Stimulated activated CD4-positive, alpha-beta T cell treated with anti-CD3 and anti-CD28 coated beads, Interleukin-12 subunit alpha, Interleukin-12 subunit beta, amount 100 ng/mL, for 24 hours (primary cell): ENCODE measurements at places on chromosomes 5 and 9.

DNA sequence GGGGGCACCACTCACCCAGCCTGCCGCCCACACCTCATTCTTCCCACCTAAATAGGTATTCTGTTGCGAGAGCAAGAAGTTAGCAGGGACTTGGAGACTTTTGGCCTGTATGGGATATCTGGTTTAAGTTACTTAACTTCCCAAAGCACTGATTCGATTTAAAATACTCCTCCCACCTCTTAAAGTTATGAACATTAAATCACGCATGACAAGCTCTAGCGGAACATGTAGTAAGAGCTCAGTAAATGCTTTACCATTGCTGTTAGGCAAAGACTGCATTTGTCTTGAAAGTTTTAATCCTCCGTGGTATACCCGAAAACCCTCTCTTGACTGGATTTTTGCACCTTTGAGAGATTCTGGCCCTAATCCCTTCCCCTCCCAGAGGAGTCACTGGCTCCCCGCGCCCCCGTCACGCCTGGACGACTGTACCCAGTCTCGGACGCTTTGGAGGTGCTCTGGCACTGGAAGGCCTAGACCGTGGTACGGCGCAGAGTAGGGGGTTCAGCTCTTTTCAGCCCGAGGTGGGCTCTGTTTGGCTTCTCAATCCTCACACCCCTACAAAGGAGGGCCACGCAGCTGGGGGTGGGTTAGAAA lies 4.4 kb downstream of the GDNF start:
- DNase-seq: no peak

GRCh38 chr5:113381791-113382190 lies 53.0 kb downstream of the TSSK1B start:
- DNase-seq: no peak

GRCh38 chr5:78979117-78979742 lies 5.9 kb downstream of the ARSB start:
- no peak for DNase-seq

DNA sequence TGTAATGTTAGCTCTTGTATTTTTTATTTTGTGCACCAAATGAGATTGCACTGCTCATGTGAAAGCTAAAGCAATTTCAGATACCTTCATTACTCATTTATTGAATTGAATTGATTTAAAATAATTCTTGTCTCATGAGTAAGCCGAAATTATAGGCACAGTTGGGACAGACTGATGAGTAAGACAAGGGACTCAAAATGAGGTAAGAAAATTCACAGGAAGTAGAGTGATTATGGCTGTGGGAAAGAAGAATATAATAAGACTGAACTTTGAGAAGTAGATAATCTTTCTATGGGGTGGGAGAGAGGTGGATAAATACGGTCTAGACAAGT lies 51.1 kb downstream of the NUDT12 start:
- DNase-seq: no peak

DNA sequence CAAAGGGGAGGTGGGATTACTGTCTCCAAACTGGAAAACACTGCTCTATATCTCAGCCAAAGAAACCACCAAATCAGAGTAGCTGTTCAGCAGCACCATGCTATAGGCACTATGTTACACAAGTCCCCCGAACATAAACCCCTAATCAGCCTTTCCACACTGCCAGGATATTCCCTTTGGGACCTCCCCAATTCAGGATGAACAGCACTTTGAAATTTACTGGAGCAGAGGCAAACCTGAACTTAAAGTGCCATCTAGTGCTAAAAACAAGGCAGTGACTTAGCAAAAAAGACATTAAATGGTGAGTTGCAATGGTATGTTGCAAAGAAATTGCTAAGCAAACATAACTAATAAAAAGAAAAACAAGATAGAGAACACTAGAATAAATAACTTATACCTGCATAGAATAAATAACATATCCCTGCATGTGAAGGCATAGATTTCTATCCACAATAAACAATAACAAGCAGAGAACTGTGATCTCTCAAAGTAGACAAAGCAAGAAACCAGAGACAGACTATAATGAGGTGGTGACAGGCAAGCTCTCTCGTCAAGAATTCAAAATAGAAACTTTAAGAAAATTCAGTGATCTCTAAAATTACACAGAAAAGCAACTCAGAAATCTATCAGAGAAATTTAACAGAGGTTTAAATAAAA lies 584.4 kb upstream of the ACO1 start:
- DNase-seq: no peak

- no peak for DNase-seq
Observed at GRCh38 chr9:116592970-116593369, 94.1 kb upstream of the TRIM32 start.

- no peak for DNase-seq
Observed at GRCh38 chr5:136538534-136538933, 173.2 kb upstream of the TRPC7 start.

GRCh38 chr5:98872674-98873073 lies 56.1 kb downstream of the CHD1 start:
- DNase-seq: no peak

GRCh38 chr9:13597004-13597403 lies 317.5 kb upstream of the MPDZ start:
- no peak for DNase-seq

- no peak for DNase-seq
Observed at GRCh38 chr5:116371935-116372334, 202.7 kb downstream of the SEMA6A start.

DNA sequence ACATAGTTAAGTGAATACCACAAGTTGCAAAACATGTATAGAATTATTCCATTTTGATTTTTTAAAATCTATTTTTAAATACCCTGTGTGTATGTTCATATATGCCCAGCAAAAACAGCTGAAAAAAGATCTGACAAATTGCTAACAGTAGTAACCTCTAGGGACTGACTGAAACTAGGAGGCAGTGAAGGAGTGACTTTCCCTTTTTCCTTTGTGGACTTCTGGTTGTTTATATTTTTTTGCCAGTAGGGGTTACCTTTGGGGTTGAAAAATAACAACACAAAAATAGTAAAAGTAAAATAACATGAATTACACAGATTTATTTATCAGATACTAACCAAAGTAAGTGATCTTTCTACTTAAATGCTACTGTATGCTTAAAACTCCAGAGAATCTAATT lies 2.9 kb downstream of the MEGF9 start:
- DNase-seq: no peak

- no peak for DNase-seq
Observed at GRCh38 chr9:13705373-13705772, 425.9 kb upstream of the MPDZ start.

DNA sequence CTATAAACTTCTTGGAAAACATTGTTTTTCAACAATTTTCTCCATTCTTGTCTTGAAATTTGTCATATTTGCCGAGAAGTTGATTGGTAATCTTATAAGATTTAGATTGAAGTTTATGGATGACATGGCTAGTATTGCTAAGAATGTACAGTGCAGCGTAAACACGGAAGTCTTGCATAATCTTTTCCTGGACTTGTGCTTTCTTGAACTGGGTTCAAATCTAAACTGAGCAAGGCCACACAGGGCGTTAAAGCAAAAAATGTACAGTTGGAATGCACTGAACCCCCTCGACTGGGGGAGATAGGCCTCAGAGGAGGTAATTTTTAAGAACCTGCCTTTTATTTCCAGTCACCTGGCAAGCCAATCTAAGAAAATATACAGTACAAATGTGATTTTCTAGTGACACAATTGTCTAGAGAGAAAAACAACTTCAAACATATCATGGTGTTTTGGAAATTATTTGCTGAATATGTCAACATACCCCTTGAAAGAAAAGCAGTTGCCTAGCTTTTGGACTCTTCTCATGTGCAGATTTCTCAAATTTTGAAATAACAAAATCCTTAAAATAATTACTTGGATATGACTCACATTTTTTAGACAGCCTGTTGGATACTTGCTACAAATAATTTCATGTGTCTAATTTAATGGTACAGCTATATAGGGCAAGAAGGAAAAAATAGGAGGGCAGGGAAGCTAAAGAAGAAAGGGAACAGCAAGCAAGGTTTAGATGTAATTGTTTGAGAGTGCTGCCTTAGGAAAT lies 18.5 kb upstream of the GAS1 start:
- no peak for DNase-seq

DNA sequence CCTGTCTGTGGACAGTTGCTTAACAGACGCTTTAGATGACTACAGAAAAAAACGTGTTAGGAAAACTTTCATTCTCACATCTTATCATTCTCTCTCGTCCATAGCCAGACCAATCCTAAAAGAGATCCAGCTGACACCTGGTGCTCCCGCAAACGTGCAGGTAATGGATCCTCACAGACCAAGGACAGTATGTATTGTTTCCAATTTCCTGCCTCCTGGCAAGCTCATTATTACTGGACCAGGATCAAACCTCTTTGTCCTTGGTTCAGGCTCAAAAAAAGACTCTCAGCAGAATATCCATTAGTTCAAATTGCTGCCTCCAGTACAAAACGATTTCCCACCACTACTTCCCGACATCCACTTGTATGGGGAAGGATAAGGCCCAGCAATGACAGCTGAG lies 62.4 kb downstream of the SERINC5 start:
- no peak for DNase-seq

GRCh38 chr9:2574203-2574602 lies 47.4 kb upstream of the VLDLR start:
- DNase-seq: no peak

DNA sequence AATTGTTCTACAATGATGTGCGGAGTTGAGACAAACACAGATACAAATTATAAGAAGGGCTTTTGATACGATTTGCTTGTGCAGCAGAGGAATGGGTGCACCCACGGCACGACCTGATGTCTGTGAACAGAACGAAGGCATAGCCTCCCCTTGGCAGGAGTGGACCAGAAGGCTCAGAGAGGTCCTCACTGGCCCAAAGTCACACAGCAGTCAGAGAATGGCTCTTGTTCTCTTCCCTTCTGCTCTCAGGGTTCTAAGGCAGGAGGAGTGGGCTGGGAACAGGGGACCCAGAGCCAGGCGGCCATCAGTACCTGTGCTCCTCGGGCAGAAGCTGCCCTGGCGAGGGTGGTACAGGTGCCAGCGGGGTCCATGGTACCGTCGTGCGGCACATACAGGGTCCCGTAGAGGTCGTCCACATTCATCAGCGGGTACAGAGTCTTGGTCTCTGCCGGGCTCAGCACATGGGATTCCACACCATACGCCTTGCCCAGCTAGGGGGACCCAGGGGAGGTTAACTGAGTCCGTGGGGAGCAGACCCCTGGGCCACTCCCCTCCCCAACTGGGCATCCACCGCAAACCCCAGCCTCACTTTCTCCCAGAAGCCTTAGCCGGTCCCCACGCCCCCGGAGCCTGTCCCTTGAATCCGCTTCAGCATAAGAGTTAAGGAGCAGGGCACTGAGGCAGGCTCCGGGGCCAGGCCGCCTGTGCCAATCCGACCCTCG lies 7.0 kb downstream of the SARDH start:
- no peak for DNase-seq

GRCh38 chr5:65108786-65109743 lies 340.3 kb downstream of the CWC27 start:
- DNase-seq: no peak

DNA sequence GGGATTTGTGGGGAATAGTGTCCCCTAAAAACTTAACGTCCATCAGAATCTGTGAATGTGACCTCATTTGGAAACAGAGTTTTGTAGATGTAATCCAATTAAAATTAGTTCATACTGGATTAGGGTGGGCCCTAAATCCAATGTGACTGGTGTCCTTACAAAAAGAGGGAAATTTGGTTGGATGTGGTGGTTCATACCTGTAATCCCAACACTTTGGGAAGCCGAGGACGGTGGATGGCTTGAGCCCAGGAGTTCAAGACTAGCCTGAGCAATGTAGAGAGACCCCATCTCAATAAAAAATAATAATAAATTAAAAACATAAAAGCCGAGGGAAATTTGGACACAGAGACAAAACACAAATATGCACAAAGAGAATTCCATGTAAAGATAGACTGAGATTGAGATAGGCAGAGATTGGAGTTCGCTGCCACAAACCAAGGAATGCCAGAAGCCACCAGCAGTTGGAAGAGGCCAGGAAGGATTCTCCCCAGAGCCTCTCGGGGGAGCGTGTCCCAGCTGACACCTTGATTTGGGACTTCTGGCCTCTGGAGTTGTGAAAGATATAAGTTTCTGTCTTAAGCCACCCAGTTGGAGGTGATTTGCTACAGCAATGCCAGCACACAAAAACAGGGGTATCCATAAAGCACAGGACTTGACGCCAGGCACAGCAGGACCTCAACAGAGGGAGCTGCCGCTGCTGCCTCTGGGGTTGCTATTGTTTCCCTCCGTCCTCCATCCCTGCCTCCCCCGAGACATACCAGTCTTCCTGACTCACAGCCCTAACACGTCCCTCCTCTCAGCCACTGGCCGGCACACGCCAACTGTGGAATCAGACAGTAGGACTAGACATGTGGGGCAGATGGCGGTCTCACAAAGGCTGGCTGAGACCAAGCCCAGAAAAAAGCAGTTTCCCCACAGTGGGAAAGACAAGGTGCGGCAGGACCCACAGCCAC lies 73.8 kb upstream of the IL17B start:
- no peak for DNase-seq

- no peak for DNase-seq
Observed at GRCh38 chr5:147259837-147260236, 25.0 kb downstream of the STK32A start.

DNA sequence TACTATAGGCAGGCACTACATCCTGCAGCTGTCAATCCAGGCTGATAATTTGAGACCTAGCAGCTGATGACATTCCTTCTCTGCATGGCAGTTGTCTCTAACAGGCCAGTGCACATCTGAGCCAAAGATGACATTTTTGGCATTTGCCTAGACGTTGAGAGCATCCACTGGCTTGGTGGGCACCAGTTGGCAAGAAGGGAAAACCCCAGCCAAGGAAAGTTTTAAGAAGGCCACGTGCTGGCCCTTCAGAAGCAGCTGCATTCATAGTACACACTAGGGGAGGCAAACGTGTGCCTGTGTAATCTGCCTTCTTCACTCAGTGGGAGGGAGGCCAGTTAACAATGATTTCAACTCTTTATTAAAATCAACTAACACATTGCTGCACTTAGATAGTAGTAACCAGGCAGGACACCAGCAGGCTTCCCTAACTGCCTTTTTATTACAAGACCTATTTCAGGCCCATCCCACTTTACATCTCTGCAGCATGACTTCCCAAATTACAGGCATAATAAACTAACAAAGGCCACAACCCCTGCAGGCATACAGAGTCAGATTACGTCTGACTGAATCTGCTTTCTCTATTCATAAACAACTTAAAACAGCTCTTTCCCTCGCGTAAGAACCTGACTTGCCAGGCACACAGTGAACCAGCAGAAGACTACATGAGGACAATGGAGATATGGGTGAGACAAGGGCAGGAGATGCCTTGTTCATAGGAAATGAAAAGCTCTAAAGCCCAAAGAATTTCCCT lies 576.3 kb downstream of the PDE4D start:
- no peak for DNase-seq

DNA sequence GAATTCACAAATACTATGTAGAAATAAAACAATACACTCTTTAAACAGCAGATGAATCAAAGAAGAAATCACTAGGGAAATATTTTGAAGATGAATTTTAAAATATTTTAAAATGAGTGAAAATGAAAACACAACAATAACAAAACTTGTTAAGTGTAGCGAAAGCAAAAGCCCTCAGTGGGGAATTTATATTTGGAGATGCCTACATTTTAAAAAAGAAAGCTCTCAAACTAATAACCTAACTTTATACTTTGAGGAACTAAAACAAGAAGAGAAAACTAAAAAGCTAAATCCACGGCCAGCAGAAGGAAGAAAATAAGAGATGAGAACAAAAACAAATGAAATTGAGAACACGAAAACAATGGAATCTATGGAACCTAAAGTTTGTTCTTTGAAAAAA lies 22.7 kb downstream of the SPDL1 start:
- DNase-seq: no peak

- DNase-seq: no peak
Observed at GRCh38 chr9:130940027-130940549, 1.0 kb upstream of the FIBCD1 start.
